ENCODE measurements at places on chromosomes 12 and 14. TPM values are rescaled to one million over a fixed set of nuclear protein-coding genes. Genes with fewer than 3 reads are reported as not detected.

Gene SMOC1
- not detected for total RNA-seq

Gene ACOT2
- total RNA-seq = 14.5 TPM

Gene SLC7A8
- total RNA-seq = 1.8 TPM

Gene RASSF9
- total RNA-seq = not detected

Gene CD69
- 116 TPM for total RNA-seq

DNA sequence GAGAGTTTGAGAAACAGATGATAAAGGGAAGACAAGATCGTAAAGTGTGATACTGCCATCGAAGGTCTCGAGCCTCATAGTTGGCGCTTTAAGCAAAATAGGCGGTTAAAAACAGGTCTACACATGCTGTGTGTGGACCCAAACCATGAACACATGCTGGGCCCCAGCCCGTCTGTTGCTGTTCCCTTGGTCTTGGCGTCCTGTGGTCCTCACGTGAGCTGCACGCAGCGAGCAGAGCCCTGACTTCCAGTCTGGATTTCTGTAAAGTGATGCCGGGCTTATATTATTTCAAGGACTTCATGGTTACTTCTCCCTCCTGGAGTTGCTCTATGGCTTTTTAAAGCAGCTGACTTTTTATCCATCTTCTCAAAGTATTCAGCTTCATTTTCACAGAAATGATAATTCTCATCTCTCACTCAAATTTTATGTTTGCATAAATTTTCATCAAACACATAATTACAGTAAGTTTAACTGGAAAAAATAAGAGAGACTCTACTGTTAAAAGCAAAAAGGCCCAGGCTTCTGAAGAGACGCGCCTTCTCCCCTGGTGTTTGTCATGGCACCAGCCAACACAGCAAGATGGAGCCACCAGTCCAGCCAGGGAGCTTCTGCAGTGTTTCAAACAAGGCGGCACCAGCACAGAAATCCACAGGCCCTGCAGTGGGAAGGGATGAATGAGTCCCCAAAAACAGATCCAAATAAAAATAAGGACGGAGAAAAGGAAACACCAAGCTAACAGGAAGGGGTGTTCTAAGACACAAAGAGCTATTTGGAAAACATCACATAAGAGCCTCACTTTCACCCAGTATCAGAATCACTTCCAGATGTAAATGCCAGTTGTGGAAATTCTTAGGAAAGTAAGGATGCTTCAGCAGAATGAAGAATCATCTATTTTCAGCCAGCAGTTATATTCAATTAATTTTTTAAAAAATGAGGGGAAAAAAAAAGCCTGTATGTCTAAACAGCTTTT, 24.9 kb downstream of the SFSWAP start:
- H3K36me3 ChIP-seq = peaks cover 12% of the 10 kb centered on the region
- H3K27ac ChIP-seq = no peak overlapping the region
- peaks cover 1% of the 10 kb centered on the region for H3K4me1 ChIP-seq
- no peak for DNase-seq
- H3K27me3 ChIP-seq = no peaks in the 10 kb centered on the region

DNA sequence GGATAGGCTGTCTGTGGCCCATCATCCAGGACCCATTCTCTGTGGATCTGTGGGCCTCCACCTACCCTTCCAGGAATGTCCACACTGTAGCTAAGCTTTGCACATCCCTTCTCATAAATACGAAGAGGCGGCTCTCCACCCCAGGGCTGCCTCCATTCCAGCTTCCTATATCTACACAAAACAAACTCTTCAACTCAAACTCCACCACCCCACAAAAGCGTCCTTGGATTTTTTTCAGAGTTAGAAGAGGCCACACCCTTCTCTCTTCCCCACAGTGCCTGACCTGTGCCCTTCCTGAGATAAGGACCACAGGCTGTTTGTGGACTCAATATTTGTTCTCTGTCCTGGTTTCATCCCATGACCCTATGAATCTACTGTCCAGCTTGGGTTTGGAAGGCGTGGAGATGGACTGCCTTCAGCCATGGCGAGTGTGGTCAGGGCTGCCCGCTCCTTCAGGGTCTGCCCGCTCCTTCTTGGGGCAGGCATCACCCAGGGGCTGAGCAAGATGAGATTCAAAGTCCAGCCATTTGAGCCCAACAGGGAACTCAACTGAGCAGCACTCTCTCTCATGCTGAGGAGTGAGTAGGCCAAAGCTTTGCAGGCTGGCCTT, 13.0 kb upstream of the SERPINA12 start:
- no peak overlapping the region for H3K27ac ChIP-seq
- H3K4me1 ChIP-seq = no peaks in the 10 kb centered on the region
- peaks cover 6% of the 10 kb centered on the region for H3K27me3 ChIP-seq

- no peak overlapping the region for H3K27ac ChIP-seq
- peaks cover 3% of the 10 kb centered on the region for H3K4me1 ChIP-seq
- H3K27me3 ChIP-seq = no peaks in the 10 kb centered on the region
- no peak overlapping the region for H3K4me3 ChIP-seq
- DNase-seq = no peak
- no peaks in the 10 kb centered on the region for H3K36me3 ChIP-seq
Observed at GRCh38 chr12:57889500-57889989, 43.0 kb upstream of the CTDSP2 start.

GRCh38 chr12:104175726-104176247, 37.8 kb upstream of the NFYB start:
- H3K27ac ChIP-seq = no peak overlapping the region
- no peaks in the 10 kb centered on the region for H3K36me3 ChIP-seq
- H3K4me1 ChIP-seq = peaks cover 21% of the 10 kb centered on the region
- no peak overlapping the region for H3K4me3 ChIP-seq

DNA sequence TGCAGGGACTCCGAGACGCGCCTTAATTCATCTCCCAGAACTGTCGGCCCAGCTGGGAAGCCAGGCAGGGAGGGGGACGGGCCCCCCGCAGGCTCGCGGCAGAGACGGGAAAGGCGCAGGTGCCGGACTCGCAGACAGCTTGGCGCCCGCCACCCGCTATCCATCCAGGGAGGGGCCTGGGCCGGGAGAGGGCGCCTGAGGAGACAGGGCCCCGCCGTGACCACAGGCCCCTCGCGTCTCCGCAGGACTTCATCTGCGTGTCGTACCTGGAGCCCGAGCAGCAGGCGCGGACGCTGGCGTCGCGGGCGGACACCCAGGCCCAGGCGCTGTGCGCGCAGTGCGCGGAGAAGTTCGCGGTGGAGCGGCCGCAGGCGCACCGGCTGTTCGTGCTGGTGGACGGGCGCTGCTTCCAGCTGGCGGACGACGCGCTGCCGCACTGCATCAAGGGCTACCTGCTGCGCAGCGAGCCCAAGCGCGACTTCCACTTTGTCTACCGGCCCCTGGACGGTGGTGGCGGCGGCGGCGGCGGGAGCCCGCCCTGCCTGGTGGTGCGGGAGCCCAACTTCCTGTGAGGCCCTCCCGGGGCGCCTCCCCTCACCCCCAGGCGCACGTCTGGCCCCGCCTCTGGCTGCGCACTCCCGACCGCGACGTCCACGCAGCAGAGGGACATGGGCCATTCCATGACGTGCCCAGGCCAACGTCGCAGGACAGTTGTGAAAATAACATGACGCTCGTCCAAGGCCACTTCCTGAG, 60.6 kb downstream of the LGMN start:
- no peak for DNase-seq
- H3K4me1 ChIP-seq = peaks cover 8% of the 10 kb centered on the region
- no peaks in the 10 kb centered on the region for H3K27me3 ChIP-seq
- no peak overlapping the region for H3K4me3 ChIP-seq
- peaks cover 15% of the 10 kb centered on the region for H3K36me3 ChIP-seq

DNA sequence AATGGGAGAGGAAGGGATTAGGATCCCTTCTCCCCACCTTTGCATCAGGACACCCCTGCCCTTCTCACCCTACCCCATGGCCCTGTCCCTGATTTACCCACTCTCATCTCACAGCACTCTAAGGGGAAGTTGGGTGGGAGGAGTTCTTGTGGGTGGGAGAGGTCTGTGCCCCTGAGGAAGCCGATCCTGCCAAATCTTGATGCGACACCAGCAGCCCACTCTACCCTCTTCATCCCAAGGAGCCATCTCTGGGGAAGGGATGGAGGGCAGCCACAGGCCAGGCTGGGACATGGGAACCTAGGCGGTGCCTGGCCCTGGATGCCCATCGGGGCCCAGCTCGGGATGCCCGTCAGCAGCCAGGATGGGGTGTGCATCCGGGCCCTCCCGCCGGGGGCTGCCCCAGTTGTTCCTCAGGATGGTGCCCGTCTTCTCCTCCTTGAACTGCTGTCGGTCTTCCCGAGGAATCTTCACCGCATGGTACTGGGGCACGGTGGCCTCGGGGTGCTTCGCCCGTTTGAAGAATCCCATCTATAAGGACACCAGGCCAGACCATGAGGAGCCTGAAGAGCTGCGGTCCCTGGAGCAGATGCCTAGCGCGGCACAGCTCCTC, 22.8 kb downstream of the ITGA7 start:
- peaks cover 12% of the 10 kb centered on the region for H3K4me1 ChIP-seq
- H3K4me3 ChIP-seq = no peak overlapping the region
- no peak for DNase-seq
- H3K36me3 ChIP-seq = no peaks in the 10 kb centered on the region
- H3K27me3 ChIP-seq = peaks cover 28% of the 10 kb centered on the region

DNA sequence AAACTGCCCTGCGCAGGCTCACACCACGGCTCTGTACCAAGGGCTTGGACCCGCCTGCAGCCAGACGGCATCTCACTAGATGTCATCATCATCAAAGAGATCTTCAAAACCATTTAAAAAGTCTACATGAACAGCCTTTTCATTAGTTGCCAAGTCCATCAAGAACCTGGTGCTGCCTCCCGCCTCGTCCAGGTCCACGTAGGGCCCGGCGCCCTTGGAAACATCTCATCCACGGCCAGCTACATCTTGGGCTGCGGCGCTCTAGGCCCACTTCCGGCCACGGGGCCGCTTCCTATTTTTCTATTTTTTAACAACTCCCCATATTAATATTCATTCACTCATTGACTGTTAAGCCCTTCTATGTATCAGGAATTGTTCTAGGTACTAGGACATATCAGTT, 7.4 kb upstream of the GNPNAT1 start:
- peaks cover 10% of the 10 kb centered on the region for H3K4me1 ChIP-seq
- peaks cover 5% of the 10 kb centered on the region for H3K36me3 ChIP-seq
- no peak overlapping the region for H3K4me3 ChIP-seq
- peaks cover 3% of the 10 kb centered on the region for H3K27me3 ChIP-seq
- H3K27ac ChIP-seq = no peak overlapping the region

DNA sequence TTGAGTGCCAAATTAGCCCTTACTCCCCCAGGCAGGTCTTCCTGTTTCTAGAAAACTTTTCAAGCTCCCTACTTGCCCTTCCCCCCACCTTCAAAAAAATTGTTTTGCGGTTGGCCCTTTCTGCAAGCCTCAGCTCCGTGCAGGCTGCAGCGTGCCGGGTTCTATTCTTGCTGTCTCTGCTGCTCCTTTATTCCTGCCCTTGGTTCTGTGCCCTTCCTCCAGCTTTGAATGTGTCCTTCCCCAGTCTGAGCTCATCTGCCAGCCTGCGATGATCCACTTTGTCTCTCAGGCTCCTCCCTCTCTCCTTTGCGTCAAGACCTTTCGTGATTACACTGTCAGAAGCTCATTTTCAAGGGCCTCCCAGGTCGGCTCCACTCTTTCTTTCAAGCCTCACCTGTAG, 98.6 kb downstream of the IRF2BPL start:
- peak overlapping the region; percentile 71 for H3K4me3 ChIP-seq
- H3K27ac ChIP-seq = peak overlapping the region; percentile 87
- no peaks in the 10 kb centered on the region for H3K36me3 ChIP-seq
- peaks cover 67% of the 10 kb centered on the region for H3K4me1 ChIP-seq

GRCh38 chr12:116707751-116708150, 30.1 kb downstream of the SPRING1 start:
- H3K4me3 ChIP-seq = no peak overlapping the region
- no peak overlapping the region for H3K27ac ChIP-seq
- peaks cover 12% of the 10 kb centered on the region for H3K4me1 ChIP-seq

GRCh38 chr12:104452087-104452486, 4.7 kb upstream of the CHST11 start:
- peaks cover 12% of the 10 kb centered on the region for H3K4me1 ChIP-seq
- no peak overlapping the region for H3K27ac ChIP-seq
- no peaks in the 10 kb centered on the region for H3K36me3 ChIP-seq
- DNase-seq = no peak
- no peaks in the 10 kb centered on the region for H3K27me3 ChIP-seq

All from activated naive CD8-positive, alpha-beta T cell treated with anti-CD3 and anti-CD28 coated beads, Interleukin-2, amount 10 ng/mL, durations not matched to agents 7 days and 5 days (primary cell).